Central memory CD4-positive, alpha-beta T cell (primary cell): ENCODE measurements at places on chromosomes 4 and X.

GRCh38 chrX:139831675-139832456, 101.0 kb downstream of the ATP11C start:
- DNase-seq = no peak

DNA sequence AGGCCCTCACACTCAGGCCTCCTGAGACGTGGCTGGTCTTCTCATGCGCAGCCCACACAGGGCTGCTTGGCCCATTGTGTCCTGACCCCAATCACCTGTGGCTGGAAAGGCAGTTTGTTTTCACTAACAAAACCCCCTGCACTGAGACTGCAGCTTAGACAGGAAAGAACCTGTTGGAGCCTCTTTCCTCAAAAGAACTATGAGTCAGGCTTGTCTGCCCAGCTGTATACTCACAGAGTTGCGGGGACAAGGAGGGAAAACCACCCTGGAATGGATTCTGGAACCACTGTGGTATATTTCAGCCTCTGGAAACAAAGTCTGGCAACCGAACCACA, 5.2 kb upstream of the TMEM156 start:
- DNase-seq = no peak

- no peak for DNase-seq
Measured at GRCh38 chr4:38075370-38076152, 115.4 kb downstream of the PTTG2 start.

GRCh38 chr4:98685225-98686042, 27.0 kb upstream of the TSPAN5 start:
- no peak for DNase-seq

DNA sequence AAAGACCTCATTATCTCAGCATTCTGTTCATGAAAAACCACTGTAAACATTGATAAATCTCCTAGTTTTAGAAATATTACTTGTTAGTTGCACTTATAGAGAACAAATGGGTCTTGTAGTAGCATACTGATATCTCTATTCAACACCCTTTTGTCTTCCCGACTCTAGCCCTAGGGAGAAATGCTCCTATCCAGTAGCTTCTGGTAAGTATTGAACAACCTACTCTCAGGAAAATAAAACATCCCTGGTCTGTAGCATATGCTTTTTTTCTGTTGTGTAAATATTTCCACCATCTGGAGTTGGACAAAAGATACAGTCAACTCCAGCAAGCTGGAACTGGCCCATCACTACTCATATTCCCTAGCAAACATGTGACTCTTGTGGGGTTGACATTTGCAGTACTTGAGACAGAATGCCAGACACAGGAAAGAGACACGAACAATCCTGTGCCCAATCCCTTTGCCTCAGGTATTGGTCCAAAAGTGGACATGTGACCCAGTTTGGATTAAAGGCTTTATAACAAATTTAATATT, 188.2 kb downstream of the GC start:
- no peak for DNase-seq

GRCh38 chr4:16676230-16676770, 222.1 kb downstream of the LDB2 start:
- no peak for DNase-seq

GRCh38 chr4:2482192-2482591, 13.3 kb downstream of the RNF4 start:
- no peak for DNase-seq

GRCh38 chrX:149274516-149275105, 230.5 kb downstream of the IDS start:
- no peak for DNase-seq

- no peak for DNase-seq
Measured at GRCh38 chrX:78532363-78532762, 126.8 kb downstream of the RTL3 start.

DNA sequence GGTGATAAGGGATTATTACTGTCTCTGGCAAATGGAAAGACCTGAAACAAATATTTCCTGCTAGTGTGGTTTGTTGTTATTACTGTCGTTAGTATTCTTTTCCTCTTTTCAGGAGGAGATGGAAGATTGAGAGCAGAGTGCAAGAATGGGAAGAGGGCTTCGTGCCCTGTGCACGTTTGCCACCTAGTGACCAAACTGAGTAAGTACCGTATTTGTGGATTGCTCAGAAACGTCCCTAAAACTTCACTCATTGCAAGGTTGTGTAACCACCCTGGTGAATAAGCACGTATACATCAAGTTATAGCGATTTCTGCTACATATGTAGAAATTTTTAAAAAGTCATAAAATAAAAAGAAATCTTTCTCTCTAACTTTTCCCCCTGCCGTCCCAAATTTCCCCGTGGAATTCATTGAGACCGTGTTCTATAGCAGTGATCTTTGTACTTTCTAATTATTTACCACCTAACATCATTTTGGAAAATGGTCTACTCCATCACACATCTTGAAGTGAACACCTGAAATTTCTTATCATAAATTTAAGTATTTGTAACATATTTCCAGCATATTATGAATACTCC, 24.3 kb downstream of the LINC00632 start:
- DNase-seq = peak; percentile 6
